T-helper 22 cell (primary cell): ENCODE measurements at places on chromosomes 5 and 9.

DNA sequence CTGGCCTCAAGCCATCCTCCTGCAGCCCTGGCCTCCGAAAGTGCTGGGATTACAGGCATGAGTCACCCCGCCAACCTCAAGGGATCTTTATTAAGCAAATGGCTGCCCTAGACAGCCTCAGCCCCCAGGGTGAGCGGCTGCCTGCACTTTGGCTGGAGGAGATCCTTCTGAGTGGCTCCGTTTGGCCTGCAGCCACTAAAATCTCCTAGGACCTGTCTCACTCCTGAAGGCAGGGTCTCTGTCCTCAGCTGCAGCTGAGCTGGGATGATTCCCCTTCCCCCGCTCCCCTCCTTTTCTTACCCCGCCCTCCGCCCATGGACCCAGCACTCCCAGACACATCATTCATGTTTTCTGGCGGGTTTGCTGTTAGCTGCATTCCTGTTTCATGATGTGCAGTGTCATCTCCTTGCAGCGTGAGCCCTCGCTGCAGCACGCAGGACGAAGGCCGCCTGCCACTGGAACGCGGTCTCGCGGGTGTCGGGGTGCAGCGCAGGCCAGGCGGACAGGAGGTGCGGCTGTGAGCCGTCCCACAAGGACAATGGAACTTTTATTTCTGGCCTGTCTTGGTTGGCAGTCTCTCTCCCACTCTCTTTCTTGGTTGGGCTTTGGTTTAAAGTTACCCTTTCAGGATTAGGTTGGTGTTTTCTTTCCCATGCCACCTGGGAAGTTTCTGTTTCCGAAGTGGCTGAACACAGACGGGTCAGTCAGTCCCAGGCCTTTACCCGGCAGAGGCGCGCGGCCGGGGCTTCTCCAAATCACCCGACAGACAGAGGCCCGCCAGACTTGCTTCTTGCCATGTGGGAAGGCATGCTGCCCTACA, 137.1 kb downstream of the FOXD1 start:
- no peak for DNase-seq

DNA sequence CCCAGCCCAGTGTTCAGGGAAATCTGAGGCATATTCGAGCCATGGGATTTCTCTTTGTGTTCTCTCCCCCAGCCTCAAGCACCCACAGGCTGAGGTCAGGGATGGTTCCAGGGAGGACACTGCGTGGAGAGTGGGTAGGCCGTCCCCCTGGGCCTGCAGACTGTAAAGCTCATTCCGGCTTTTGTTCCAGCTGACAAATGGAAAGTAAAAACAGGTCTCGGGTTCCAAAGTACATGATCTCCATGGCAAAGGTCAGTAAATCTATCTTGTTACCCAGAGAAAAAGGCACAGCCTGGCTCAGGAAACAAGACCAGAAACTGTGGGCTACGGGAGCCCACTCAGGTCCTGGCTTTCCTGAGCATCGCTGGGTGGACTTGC, 116.2 kb downstream of the ROR2 start:
- DNase-seq: no peak

DNA sequence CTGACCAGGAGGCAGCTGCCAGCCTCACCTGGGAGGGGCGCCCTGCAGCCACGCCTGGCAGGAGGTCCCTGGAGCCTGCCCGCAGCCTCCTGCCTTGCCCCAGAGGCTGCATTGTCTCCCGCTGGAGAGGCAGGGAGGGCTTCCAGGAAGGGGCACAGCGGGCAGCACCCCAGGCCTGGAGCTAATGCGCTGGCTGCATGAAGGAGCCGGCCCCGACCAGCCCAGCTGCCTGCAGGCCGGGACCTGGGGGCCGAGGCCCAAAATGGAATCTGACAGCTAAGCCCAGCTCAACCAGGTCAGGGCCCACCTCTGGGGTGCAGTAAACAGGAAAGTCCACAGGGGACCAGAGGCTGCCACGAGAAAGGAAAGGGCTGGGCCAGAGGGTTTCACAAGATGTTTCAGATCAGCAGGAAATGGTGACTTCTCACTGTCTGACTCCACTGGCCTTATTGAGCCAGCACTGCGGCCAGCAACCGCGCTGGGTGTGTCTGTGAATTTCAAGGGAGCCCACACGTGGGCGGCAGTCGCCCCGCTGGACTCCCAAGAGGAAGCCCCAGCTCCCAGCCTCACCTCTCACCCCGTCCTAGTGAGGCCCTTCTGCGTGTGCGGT, 18.6 kb upstream of the NOTCH1 start:
- no peak for DNase-seq

- DNase-seq: peak; percentile 44
Measured at GRCh38 chr5:157602505-157602904, 26.9 kb upstream of the ADAM19 start.

DNA sequence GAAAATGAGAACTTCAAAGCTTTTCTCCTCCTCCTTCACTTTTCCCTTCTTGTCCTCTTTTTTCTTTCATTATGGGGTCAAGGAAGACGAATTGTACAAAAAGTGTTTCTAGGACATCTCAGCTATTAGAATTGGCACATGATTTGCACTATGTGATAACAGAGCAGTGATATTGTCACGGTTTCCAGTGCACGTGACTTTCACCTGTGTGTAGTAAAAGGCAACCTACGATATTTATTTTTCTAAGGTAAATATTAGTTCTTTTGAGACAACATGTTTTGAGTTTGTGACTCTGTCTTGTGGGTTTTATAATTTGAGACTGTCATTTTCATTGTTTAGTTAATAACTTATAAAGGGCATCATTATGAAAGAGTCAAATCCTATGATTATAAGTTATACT, 213.1 kb downstream of the PSAT1 start:
- DNase-seq: no peak
